ENCODE measurements at places on chromosomes 7 and 10.

DNA sequence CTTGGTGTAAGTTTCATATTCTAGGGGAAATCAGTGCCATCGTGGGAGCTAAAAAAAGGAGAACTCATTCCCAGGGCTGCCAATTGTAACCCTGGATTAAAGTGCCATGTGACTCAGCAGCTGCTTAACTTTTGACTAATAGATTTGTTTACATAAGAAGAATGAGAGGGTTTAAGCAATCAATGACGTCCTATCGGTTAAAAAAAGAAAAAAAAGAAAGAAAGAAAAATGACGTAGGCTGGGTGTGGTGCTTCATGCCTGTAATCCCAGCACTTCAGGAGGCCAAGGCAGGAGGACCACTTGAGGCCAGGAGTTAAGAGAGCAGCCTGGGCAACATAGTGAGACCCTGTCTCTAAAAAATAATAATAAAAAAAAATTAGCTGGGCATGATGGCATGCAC, 116.2 kb upstream of the AFAP1L2 start:
- DNase-seq = peak; percentile 55

DNA sequence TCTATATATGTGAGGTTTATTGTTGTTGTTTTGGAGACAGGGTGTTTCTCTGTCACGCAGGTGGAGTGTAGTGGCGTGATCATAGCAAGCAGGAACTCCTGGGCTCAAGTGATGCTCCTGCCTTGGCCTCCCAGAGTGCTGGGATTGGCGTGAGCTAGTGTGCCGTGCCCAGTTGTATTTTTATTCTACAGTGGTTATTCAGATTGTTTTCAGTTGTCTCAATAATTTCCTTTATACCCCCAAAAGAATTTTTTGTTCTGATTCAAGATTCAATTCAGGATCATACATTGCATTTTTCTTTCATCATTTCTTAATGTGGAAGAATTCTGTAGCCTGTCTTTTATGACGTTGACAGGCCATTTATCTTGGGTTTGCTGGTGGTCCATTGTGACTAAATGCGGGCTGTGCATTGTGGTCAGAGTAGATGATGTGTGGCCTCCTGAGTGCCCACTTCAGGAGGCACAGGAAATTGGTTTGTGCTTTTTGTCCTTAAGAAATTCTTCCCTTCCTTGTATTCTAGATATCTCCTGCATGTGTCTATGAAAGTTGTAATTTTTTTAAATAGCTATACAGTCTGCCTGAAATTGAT, 22.9 kb downstream of the RBM33 start:
- DNase-seq = no peak

DNA sequence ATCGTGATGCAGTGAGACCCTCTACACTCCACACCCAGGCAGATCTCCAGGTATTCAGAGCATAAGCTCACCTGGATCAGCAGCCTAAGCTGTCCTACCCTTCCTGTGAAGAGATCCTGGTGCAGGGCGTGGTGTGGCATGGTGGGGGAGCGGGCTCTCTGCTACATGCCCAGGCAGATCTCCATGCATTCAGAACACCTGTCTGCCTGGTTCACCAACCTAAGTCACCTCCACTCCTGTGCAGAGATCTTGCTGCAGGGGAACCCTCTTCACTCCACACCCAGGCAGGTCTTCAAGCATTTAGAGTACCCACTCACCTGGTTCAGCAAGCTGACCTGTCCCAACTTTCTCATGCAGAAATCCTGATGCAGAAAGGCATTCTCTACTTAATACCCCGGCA, 394.4 kb upstream of the SEMA3A start:
- DNase-seq = no peak

DNA sequence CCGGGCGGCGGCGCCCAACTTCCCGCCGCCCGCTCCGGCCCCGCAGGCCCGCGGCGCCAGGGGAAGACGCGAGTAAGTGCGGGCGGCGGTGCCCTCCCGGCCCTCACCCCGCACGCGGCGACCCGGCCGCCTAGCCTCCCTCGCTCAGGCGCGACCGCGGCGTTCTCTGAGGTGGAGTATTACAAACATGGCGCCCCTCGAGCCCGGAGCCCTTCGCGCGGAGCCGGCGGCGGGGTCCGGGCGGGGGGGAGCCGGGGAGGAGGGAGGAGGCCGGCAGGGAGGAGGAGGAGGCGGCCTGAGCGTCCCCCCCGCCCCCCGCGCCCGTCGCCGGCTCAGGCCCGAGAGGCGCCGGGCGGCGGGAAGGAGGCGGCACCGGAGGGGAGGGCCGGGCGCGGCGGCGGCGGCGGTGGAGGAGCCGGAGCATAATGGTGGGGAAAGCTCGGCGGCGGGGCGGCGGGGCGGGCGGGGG, at the start of gene ZMYND11:
Gene ZMYND11 (plus strand): TSS at position 324 of the 469 bp plus-strand sequence. CDS start 44,558 bp downstream, outside the sequence.
- DNase-seq = peak; percentile 17

GRCh38 chr7:79681454-79681853, 228.0 kb upstream of the MAGI2 start:
- DNase-seq = no peak

- DNase-seq = peak; percentile 74
These were observed 47.9 kb upstream of the NPFFR1 start for GRCh38 chr10:70331486-70332268.

DNA sequence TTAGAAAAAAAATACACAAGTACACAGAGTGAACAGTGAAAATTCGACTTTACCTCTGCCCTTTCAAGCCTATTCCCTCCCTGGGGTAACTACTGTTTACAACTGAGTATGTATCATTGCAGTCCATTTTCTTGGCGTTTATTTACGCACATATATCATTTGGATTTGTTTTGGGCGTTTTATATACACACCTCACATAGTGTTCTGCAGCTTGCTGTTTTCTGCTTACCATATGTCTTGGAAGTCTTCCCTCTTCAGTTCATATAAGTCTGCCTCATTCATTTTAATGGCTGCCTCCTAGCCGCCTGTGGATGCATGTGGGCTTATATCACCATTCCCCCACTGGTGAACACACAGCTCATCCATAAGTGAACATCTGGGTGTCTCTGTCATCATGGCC, 41.6 kb upstream of the COL13A1 start:
- no peak for DNase-seq

DNA sequence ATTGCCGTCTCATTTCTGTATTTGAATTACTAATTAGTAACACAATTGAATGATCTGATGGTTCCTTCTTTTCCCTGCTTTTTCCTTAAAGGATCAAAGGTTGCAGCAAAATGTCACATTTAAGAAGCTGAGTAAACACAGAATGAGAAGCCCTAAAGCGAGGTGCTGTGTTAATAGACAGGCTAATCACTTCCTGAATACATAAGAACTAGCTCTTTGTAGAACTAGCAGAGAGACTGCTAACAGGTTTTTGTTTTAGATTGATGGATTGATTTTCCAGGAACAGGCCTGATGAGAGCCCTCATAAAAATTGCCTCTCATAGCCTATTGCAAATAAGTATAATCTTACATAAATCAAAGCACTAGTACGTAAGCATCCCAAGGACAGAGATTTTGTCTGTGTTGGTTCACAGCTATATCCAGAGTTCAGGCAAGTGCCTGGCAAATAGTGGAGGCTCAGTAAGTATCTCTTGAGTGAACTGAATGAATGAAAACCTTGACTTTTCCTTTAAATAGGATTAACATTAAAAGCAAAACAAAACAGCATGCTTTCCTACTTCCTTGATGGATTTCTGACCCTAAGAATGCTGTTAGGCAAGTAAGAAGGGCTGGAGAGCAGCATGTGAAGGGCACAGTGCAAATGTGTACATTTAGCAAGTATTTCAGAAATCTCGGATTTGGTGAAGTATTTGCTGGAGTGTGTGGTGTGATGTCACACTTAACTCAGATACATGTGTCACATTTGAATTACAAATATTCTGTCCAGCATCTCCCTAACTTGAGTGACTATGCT, 3.3 kb downstream of the TMEM229A start:
- no peak for DNase-seq

GRCh38 chr7:69775231-69775771, 177.0 kb downstream of the AUTS2 start:
- DNase-seq = no peak

DNA sequence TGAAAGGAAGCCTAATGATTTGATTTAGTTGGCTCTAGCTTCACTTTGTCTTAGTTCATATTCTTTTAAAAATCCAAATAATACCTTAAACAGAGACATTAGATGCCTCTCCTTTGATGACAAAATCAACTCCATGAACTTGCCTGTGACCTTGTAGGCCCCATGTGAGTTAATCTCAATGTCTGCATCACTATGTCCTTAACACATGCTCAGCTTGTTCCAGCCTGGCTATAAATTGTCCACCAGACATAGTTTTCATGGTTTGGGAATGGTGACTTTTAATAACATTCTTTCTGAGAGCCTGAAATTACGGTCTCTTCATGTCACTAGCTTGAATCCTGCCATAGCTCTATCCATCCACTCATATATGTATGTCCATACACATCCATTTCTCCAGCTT, 656.3 kb upstream of the IGFBP3 start:
- no peak for DNase-seq

DNA sequence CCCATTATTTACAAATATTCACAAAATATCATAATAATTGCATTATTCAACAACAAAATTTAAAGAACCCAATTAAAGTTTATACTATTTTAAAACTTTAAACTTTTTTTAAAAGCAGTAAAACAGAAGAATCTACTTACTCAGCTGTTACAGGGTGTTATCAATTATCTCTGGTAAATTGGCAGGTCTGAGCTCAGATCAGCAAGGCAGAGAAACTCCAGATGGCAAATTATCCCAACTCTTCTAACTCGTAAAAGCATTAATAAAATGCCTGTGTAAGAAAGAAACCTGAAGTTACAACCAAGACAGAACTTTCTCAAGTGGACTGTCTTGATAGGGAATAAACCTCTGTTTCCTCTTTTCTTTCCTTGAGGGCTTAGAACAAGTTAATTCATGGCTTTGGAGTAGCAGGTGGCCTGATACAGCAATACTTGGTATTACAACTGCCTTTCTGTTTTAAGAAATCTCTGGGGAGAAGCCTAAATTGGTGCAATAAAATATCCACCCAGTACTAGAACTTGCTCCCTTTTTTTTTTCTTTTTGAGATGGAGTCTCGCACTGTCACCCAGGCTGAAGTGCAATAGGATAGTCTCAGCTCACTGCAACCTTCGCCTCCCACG, 275.3 kb upstream of the MKLN1 start:
- DNase-seq = no peak

DNA sequence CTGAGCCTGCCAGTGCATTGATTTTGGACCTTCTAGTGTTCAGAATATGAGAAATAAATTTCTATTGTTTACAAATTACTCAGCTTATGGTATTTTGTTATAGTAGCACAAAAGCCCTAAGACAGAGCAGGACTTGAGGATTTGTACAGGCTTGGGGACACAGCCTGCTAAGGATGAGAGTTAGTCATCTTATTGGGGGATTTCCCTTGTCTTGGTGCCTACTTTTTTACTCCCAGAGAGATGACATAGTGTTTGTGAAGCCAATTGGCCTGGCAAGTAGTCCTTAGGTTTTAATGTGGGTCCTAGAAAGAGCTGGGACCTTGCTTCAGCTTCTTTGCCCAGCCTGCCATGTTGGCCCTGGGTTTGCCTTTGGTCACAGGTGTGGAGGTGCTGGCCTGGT, 364.0 kb downstream of the REEP3 start:
- no peak for DNase-seq

- no peak for DNase-seq
These were observed 87.8 kb upstream of the DKK1 start for GRCh38 chr10:52226197-52226847.

- no peak for DNase-seq
These were observed 196.2 kb downstream of the KLF6 start for GRCh38 chr10:3588816-3589215.

- DNase-seq = no peak
These were observed 578.6 kb upstream of the GALNT17 start for GRCh38 chr7:70553364-70553763.

- no peak for DNase-seq
These were observed 241.6 kb downstream of the CAMK1D start for GRCh38 chr10:12590675-12591659.

- no peak for DNase-seq
These were observed 32.3 kb downstream of the CHAT start for GRCh38 chr10:49645871-49646870.

DNA sequence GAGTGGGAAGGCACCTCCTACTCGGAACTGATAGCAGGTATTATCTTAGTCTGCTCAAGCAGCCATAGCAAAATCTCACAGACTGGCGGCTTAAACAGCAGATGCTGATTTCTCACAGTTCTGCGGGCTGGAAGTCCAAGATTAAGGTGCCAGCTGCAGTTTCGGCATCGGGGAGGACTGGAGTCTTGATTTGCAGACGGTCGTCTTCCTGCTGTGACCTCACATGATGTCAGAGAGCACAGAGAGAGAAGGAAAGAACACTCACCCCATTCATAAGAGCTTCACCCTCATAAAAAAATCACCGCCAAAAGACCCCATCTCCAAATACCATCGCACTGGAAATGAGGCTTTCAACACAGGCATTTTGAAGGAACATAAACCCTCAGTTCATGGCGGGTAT, 216.5 kb upstream of the PITRM1 start:
- no peak for DNase-seq

- DNase-seq = no peak
These were observed 1222.6 kb upstream of the LRRN3 start for GRCh38 chr7:109868215-109868860.

GRCh38 chr10:108586424-108586823, 1336.9 kb downstream of the XPNPEP1 start:
- no peak for DNase-seq

DNA sequence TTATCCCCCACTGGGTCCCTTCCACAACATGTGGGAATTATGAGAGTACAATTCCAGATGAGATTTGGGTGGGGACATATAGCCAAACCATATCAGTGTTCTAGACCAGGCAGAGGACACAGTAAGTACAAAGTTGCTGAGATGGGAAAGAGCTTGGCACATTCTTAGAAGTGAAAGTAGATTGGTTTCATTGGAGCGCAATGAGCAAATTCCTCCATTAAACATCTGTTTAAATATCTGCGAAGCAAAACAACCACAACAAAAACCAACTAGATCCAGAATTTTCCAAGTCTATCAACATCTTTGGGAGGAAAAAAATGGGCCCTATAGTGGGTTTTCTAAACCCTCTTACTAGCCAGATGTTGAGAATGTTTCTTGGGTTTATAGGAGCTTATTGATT, 80.0 kb upstream of the STEAP1B start:
- DNase-seq = no peak

GRCh38 chr10:96858706-96859050, 26.6 kb downstream of the LCOR start:
- DNase-seq = no peak

- no peak for DNase-seq
These were observed 146.4 kb upstream of the LYZL2 start for GRCh38 chr10:30775779-30776591.

DNA sequence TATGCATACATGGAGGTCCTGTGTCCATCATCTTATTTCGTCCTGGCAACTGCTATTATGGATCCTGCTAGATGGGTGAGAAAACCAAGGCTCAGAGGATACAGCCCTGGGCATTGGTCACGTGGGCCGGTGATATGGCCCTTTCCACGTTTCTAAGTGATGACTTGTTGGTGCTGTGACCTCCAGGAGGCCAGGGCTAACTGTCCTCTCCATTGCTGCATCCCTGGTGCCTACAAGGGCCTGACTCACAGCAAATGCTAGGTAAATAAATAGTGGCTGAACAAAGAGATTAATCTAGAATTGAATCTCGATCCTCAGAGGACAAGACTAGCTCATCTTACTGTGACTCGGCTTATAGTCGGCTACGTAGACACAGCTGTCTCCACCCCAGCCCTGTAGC, 78.6 kb downstream of the FAM53B start:
- no peak for DNase-seq

- DNase-seq = no peak
These were observed 120.0 kb downstream of the PDE1C start for GRCh38 chr7:31950091-31950755.

Data from NCI-H510A (cell line).